Activated CD4-positive, alpha-beta T cell treated with anti-CD3 and anti-CD28 coated beads, Interleukin-2, amount 50 U/mL, for 16 hours (primary cell): ENCODE measurements at places on chromosomes 3 and 15.

DNA sequence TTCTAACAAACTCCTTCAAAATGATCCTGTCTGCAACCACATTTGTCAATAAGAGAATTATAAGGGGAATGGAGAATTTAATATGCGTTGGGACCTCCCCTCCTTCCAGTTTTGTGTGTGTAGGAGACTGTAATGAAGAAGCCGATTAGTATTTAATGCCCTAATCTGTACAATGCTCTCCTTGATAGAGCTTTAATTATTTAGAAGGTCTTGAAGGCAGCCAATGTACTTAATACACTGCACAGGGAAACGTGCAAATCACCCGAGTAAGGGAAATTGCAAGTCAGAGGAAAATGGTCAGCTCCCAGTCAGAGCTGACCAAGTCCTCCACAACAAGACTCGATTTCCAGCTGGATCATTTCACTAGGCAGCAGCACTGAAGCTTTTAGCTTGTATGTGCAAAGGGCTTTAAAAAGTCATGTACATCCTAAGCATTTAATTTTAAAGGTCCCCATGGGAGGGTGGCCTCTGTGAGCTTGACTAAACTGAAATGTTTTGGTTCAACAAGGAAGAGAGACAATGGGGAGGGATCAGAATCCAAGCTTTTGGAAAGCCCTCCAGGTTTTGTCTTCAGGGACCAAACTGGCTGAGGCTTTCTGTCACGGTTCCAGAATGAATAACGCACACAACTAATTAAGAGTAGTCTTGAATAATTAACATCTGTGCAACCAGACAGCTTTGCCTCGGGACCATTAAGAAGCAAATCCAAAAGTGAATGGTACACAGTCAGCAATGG, 159.8 kb upstream of the MITF start:
- DNase-seq, result no peak

DNA sequence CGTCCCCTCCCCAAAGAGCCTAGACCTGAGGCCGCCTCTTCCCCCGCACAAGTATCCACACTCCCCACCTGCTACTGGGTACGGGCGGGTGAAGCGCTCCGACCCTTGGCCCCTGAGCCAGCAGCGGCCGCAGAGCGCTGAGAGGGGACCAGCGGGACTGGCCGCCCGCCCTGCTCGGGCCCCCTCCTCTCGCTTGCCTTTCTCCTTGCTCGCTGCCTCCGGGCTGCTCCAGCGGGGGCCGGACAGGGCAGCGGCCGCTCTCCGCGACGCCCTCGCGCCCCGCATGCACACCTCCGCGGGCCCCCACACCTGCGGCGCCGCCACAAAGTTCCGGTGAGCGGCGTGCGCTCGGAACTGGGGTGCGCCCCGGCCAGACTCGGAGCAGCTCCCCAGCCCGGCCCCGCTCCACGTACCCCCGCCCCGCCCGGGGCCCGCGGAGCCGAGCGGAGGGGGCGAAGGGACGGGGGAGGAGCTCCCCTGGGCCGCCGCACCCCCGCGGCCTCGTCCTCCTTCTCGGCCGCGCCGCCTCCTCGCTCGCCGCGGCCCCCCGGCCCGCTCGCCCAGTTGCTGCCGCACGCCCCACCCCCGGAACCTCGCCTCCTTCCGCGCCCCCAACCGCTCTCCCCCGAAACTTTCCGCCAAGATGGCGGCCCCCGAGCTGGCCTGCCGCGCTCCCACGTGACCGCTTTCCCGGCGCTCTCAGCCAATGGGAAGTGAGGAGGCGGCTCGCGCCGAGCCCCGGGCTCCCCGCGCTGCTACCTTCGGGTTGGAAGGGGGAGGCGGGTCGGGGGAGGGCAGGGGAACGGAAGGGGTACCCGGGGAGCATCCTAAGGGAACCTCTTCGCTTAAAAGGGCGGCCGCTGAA, 704 bp downstream of the DLG1 start:
- peak; percentile 95 for DNase-seq

DNA sequence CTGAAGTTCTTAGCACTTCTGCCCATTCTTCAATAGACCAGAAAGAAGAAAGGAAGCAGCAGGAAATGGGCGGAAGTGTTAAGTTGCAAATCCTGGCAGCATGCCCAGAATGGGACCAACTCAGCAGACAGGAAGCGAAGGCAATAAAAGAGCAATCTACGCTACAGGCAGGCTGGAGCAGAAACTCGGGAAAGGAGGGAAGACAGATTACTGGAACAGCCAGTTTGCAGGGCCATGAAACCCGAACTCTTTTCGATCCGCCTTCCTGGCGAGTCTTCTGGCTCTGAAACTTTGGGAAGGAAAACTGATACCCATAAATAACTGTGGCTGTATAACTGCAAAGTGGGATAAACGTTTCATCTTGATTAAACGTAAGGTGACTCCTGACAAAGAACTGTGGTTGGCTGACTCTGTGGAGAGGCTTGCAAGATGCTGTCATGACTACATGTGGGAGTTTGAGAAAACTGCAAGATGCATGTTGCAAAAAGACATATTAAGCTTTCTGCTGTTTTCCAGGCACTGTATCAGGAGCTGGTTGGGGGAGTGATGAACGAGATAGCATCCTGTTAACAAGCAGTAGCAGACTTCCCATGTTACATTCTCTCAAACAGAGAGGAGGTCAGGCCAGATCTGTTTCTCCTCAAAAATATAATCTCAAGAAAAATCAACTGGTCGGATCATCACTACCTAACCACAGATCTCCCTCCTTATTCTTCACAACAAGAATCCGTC, 67.8 kb downstream of the FMN1 start:
- peak; percentile 27 for DNase-seq

DNA sequence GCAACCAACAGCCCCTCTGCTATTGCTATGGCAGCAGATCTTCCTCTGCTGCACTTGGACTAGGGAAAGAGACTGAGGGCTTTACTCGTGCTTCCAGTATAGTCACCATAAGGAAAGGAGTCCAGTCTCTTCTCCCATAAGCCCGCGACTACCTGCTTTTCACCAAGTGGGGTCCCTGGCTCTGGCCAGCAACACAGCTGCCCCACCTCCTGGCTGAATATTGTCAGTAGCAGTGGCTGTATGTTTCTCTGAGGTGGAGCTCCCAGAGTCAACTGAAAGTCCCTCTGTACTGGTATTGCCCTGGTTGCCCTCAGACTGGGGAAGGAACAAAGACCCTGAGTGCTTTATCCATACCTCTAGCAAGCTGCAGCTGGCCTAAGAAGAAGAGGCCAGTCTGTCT, 719.6 kb downstream of the SQOR start:
- no peak for DNase-seq

DNA sequence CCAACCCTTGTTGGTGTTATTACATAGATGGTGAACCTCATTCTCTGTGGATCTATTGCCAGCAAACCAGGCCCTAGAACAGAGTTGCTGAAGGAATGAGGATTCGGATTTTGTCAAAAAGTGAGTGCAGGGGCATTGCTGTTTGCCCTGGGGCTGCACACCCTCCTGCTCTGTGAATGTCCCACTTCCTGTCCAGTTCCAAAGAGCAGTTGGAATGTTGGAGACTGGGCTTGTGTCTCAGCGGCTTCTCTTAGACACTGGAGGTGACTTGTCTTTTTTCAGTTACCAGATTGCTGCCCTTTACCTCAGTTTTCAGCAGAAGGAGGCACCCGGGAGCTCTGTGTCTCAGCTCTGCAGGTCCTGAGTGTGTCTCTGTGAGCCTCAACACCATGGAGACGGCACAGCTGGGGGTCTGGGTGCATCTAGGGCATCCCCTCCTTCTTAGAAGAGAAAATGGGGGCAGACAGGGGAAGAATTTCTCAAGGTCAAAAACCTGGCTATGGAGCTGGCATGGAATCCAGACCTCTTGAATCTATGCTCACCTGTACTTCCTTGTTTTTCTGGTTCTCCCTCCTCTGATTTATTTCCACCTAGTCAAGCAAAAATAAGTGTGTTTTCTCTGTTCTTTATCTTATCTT, 46.3 kb downstream of the LIMD1 start:
- no peak for DNase-seq

- DNase-seq, result peak; percentile 33
Measured at GRCh38 chr15:63157891-63158431, 684 bp upstream of the RPS27L start.

- no peak for DNase-seq
Measured at GRCh38 chr3:190645932-190646460, 132.1 kb downstream of the IL1RAP start.

DNA sequence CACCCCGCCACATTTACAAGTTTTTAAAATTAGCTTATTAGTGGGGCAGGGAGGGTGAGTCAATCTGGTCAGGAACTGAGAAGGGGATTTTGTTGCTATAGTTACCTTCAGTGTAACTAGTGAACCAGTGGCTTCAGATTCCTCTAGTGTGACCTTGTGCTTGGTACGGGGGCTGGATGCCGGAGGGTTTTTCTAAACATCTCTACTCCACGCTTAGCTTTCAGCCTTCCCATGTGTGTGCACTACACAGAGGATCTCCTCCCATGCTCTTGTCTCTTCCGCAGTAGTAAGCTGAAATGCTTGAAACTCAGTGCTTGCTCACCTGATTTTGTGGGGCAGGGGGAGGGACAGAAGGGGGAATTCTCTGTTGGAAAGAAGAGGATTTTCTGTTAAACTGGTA, 67.9 kb upstream of the AKAP13 start:
- DNase-seq, result peak; percentile 40

DNA sequence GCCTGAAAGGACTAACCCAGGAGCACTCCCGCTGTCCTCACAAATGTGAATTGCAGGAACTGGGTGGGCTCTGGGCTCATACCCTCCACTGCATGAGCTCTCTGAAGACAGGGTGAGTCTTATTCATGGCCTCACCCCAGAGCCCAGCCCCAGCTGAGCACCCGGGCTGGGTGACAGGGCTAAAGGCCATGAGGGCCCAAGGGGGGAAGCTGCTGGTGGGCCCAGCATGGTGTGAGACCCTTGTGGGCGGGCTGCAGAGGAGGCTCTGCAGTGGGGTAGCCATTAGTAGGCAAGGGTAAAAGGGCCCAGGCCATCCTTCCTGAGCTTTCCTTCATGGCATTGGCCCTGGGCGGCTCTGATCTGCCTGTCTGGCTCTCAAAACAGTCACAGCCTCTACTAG, 30.3 kb downstream of the SRPRB start:
- no peak for DNase-seq

DNA sequence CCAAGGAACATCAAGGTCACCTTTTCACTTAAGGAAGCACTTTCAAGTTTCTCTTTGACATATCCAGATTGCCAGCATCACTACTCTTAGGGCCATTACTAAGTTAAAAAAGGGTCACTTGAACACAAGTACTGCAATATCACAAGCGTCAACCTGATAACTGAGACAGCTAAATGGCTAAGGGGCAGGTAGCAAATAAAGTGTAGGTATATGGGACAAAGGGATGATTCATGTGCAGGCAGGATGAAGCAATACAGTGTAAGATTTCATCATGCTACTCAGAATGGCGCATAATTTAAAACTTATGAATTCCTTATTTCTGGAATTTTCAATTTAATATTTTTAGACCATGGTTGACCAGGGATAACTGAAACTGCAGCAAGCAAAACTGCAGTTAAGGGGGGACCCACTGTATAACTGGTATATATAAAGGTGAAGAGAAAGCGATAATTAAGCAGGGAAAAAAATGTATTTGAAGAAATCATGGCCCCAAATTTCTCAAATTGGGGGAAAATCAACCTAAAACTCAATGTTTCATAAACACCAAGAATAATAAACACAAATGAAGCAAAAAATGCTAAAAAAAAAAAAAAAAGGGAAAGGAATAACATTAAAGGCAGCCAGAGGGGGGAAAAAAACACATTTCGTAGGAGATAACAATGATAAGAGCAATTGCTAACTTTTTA, 13.1 kb downstream of the CCR1 start:
- DNase-seq, result no peak

GRCh38 chr3:100164743-100165142, 50.4 kb upstream of the FILIP1L start:
- no peak for DNase-seq

GRCh38 chr15:49843725-49844124, 222.9 kb downstream of the DTWD1 start:
- no peak for DNase-seq

DNA sequence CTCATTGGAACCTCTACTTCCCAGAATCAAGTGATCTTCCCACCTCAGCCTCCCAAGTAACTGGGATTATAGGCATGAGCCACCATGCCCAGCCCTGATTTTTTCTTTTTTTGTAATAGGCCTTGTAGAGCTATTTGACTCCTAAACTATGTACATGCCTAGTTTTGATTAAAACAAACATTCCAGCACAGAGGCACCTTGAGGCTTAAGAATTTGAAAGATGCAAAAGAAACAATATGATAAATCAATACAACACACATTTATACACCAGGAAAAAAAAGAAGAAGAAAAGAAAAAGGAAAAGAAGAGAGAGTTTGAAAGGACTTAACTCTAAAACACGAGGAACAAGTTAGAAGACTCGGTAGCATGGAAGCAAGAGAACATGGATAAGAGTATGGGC, 13.9 kb upstream of the FRMD5 start:
- DNase-seq, result no peak

DNA sequence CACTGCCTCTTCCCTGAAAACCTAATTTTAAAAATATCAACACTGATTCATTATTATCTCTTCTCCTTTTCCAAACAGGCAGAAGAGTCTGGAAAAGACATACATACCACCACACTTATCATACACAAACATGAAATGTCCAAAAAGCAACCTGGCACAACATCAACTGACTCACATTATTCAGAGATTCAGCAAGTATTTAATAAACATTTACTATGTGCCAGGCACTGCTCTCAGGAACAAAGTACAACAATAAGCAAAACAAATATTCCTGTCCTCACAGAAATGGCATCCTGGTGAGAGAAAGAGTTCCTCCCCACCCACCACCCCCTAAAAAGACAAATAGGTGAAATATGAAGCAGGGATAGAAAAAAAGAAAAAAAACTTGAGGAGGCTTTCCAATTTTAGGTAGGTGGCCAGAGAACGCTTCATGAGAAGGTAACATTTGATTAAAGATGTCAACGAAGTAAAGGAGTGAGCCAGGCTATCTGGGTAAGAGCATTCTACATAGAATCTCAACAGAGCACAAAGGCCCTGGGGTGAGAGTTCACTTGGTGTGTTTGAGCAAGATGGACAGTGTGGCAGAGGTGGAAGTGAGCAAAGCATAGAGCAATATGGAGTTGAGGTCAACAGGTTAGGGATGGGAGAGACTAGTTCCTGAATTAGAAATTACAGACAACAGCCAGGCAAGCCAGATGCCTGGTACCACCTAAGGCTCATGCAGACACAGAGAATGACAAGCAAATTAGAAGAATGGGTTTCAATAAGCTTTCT, 141.7 kb downstream of the OSBPL10 start:
- no peak for DNase-seq

GRCh38 chr15:62445244-62445643, 280.2 kb upstream of the C2CD4B start:
- no peak for DNase-seq

- DNase-seq, result no peak
Measured at GRCh38 chr3:49495023-49495422, 25.0 kb downstream of the DAG1 start.

- DNase-seq, result no peak
Measured at GRCh38 chr3:37945807-37946530, 44.6 kb upstream of the VILL start.

- DNase-seq, result no peak
Measured at GRCh38 chr3:40924559-40925141, 274.7 kb upstream of the CTNNB1 start.
